ENCODE measurements at places on chromosomes 12 and 14. TPM values are rescaled to one million over a fixed set of nuclear protein-coding genes. Genes with fewer than 3 reads are reported as not detected.

The GARIN6 gene
- not detected for total RNA-seq

The RHEBL1 gene
- 7.9 TPM for total RNA-seq

The CLEC9A gene
- total RNA-seq: 0.18 TPM

The SLC16A7 gene
- total RNA-seq: 37.8 TPM

- no peaks in the 10 kb centered on the region for H3K4me1 ChIP-seq
- H3K27me3 ChIP-seq: peaks cover 16% of the 10 kb centered on the region
- H3K4me3 ChIP-seq: no peak overlapping the region
- H3K27ac ChIP-seq: no peak overlapping the region
- DNase-seq: no peak
- H3K36me3 ChIP-seq: no peaks in the 10 kb centered on the region
Observed at GRCh38 chr14:69291891-69292561, 32.1 kb downstream of the GALNT16 start.

DNA sequence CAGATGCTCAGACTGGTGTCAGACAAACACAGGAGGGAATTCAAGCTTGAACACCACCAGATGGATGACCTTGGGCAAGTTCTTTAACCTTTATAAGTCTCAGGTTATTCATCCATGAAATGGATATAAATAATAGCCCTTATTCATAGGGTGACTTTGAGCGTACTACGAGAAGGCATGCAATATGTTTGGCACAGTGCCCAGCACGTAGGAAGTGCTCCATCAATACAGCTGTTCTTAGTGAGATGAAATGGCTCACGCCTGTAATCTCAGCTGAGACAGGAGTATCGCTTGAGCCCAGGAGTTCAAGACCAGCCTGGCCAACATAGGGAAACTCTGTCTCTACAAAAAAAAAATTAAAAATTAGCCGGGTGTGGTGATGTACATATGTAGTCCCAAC is 84.8 kb upstream of the FICD start:
- no peaks in the 10 kb centered on the region for H3K36me3 ChIP-seq
- no peak for DNase-seq
- H3K27ac ChIP-seq: no peak overlapping the region

- H3K27ac ChIP-seq: no peak overlapping the region
- no peaks in the 10 kb centered on the region for H3K36me3 ChIP-seq
- no peaks in the 10 kb centered on the region for H3K27me3 ChIP-seq
- no peaks in the 10 kb centered on the region for H3K4me1 ChIP-seq
- H3K4me3 ChIP-seq: no peak overlapping the region
Observed at GRCh38 chr12:129870796-129871195, 33.0 kb downstream of the TMEM132D start.

DNA sequence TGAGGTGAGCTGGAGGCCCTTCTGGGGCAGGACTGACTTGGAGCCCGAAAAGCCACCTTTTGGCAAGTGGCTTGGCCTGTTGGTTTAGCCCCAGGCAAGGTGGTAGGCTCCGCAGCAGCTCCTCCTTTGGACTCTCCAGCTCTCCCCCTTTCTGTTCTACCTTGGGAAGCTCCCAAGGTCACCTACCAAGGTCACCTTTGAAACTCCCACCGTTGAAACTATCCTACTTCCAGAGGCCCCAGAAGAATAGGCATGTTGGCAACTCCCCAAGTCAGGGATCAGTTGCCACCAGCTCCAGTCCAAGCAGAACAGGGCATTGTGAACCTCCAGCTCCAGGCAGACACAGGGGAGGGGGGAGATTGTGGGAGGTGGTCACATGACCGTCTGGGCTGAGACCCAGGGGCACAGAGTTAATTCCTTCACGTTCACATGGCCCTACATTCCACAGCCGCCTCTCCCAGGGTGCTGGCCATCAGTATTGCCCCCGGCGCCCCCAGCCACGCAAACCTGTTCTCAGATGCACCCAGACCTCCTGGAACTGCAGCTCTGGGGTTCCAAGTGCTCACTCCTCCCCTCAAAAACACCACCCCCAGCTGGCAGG is 14.4 kb downstream of the IRF2BPL start:
- H3K36me3 ChIP-seq: no peaks in the 10 kb centered on the region
- peaks cover 25% of the 10 kb centered on the region for H3K4me1 ChIP-seq
- no peak for DNase-seq
- H3K27ac ChIP-seq: no peak overlapping the region

DNA sequence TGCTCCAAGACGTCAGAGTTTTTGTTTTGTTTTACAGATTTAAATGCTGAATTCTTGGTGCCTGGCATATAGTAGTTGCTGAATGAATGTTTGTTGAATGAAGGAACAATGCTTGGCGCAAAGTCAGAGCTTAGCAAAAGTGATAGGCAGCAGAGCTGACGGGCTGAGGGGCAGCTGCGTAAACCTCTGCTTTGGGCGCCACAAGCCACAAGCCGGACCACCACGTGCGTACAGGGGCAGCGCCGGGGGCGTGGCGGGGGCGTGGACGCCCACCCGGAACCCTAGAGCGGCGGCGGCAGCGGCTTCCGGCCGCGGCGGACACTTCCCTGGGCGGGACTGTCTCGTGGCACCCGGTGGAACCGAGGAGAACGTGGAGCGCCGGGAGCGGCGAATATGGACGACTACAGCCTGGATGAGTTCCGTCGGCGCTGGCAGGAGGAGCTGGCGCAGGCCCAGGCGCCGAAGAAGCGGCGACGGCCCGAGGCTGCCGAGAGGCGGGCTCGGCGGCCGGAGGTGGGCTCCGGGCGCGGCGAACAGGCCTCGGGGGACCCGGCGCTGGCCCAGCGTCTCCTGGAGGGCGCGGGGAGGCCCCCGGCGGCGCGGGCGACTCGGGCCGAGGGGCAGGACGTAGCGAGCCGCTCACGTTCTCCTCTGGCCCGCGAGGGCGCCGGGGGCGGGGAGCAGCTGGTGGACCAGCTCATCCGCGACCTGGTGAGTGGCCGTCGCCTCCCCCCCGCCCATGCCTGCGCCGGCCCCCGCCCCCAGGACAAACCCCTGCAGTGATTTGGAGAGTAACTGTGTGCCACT is at the start of gene FBXW8:
Gene FBXW8, plus strand, starts transcription at position 306 of the 807 bp plus-strand sequence. Its CDS starts 88 bp downstream, at position 394.
- peaks cover 14% of the 10 kb centered on the region for H3K4me1 ChIP-seq
- peak within 1 kb of the TSS; percentile 90 for H3K4me3 ChIP-seq
- H3K27me3 ChIP-seq: peaks cover 4% of the 10 kb centered on the region
- no peaks in the 10 kb centered on the region for H3K36me3 ChIP-seq
- peak; percentile 36 for DNase-seq
- H3K27ac ChIP-seq: peak within 1 kb of the TSS; percentile 62

- H3K4me1 ChIP-seq: peaks cover 9% of the 10 kb centered on the region
- peak overlapping the region; percentile 47 for H3K27ac ChIP-seq
- peaks cover 10% of the 10 kb centered on the region for H3K27me3 ChIP-seq
- DNase-seq: peak; percentile 24
Observed at GRCh38 chr12:52119398-52120254, 40.1 kb downstream of the SMIM41 start.

DNA sequence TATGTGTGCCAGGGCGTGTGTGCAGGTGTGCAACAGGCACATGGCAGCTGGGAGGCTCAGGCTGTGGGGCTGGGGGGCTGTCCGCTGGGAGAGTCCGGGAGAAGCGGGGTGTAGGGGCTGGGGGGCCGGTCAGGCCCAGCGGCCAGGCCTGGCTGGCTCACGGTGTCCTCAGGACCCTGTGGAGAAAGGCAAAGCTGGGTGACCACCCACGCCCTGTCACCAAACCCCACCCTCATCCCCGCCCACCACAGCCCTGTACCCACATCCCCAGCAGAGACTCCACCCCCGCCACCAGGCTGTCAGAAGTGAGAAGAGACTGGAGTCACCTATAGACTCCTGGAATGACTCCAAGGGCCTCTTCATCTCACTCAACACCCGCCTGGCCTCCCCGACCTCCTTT is 85.3 kb downstream of the SCARB1 start:
- H3K36me3 ChIP-seq: no peaks in the 10 kb centered on the region
- DNase-seq: no peak
- H3K27me3 ChIP-seq: no peaks in the 10 kb centered on the region
- no peak overlapping the region for H3K27ac ChIP-seq

- DNase-seq: no peak
- peaks cover 8% of the 10 kb centered on the region for H3K4me1 ChIP-seq
- no peak overlapping the region for H3K4me3 ChIP-seq
- H3K27ac ChIP-seq: peak overlapping the region; percentile 19
- H3K36me3 ChIP-seq: peaks cover 8% of the 10 kb centered on the region
- H3K27me3 ChIP-seq: no peaks in the 10 kb centered on the region
Observed at GRCh38 chr12:122130150-122130549, 43.9 kb downstream of the IL31 start.

DNA sequence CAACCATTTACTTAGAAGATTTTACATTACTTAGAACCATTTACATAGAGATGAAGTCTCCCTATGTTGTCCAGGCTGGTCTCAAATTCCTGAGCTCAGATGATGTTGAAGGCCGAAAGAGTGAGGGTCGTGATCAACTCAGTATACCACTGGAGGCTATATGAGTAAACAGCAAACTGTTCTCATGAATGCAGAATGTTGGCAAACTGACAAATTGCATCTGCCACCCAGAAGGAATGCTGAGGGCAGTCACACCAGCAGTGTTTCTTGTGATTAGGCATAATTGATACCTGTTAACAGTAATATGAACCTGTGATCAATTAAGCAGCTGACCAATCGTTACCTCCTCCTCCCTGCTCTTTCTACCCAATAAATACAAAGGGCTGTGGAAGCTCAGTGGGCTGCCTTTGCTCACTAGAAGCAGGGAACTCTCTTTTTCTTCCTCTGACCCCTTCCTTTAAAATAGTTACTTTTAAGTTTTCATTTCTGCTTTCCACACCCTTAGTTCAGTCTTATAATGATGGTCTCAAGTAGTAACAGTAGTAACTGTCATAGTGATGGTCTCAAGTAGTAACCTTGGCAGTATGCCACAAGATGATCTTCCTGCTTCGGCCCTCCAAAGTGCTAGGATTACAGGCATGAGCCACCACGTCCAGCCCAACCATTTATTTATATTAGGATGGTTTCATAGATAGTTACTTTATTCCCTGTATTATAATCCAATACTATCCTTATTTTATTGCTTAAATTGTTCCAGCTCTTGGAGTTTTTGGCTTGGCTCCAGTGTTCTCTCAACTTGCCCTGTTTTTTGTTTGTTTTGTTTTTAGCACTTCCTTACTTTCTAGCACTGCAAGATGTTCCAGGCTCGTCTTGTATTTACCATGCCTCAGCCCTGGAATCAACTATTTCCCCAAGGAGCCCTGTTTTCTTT is 25.8 kb downstream of the LIMA1 start:
- no peak overlapping the region for H3K27ac ChIP-seq
- DNase-seq: no peak
- no peaks in the 10 kb centered on the region for H3K36me3 ChIP-seq
- peaks cover 2% of the 10 kb centered on the region for H3K4me1 ChIP-seq
- H3K27me3 ChIP-seq: no peaks in the 10 kb centered on the region

GRCh38 chr12:110198386-110198785 is 74.2 kb downstream of the IFT81 start:
- H3K27ac ChIP-seq: no peak overlapping the region
- no peak overlapping the region for H3K4me3 ChIP-seq
- DNase-seq: no peak
- no peaks in the 10 kb centered on the region for H3K27me3 ChIP-seq
- peaks cover 7% of the 10 kb centered on the region for H3K4me1 ChIP-seq

- no peaks in the 10 kb centered on the region for H3K27me3 ChIP-seq
- no peaks in the 10 kb centered on the region for H3K36me3 ChIP-seq
- no peak overlapping the region for H3K27ac ChIP-seq
- H3K4me3 ChIP-seq: no peak overlapping the region
- H3K4me1 ChIP-seq: no peaks in the 10 kb centered on the region
Observed at GRCh38 chr12:125028106-125028505, 34.7 kb downstream of the BRI3BP start.

GRCh38 chr12:121330692-121331091 is 21.5 kb downstream of the ANAPC5 start:
- H3K27me3 ChIP-seq: no peaks in the 10 kb centered on the region
- no peak overlapping the region for H3K27ac ChIP-seq
- peaks cover 3% of the 10 kb centered on the region for H3K4me1 ChIP-seq
- no peak overlapping the region for H3K4me3 ChIP-seq
- no peak for DNase-seq

- H3K36me3 ChIP-seq: peaks cover 4% of the 10 kb centered on the region
- H3K4me3 ChIP-seq: no peak overlapping the region
- no peak overlapping the region for H3K27ac ChIP-seq
- peaks cover 22% of the 10 kb centered on the region for H3K27me3 ChIP-seq
Observed at GRCh38 chr12:109679501-109680263, 33.9 kb upstream of the FAM222A start.

DNA sequence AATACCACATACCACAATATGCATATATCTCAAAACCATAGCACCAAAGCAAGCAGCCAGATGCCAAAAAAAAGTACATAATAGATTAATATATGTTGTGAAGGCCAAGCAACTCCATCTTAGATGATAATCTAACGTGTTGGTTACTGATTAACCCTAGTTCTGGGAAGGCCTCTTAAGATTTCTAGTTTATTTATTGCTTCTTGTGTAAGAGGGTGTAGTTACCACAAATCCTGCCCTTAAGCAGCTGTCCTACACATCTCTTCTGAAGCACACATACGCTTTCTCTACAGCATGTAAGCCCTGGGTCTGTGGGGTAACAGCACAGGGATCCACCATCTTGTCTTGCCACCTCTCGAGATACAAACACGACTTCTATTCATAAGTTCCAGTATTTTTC is 236.8 kb upstream of the AVPR1A start:
- no peaks in the 10 kb centered on the region for H3K36me3 ChIP-seq
- H3K4me3 ChIP-seq: no peak overlapping the region
- H3K4me1 ChIP-seq: no peaks in the 10 kb centered on the region
- no peak overlapping the region for H3K27ac ChIP-seq
- no peak for DNase-seq

DNA sequence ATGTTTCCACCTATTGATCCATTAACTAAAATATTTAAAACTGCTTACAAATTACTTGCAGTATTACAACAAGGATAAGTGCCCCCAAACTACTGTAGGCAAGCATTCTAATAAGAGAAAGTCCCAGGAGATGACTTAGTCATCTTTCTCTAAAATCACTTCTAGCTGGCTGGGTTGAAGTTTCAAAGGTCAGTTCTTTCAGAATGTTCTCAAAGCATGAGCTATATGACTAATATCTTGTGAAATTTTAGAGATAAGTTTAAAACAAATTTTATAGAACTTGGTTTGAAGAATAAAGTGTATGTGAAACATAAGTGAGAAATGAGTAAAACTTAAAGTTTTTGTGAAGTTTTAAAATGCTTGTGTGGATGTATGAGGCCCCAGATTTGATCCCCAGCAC is 24.3 kb upstream of the OR6J1 start:
- H3K4me1 ChIP-seq: no peaks in the 10 kb centered on the region
- H3K27ac ChIP-seq: no peak overlapping the region
- no peak overlapping the region for H3K4me3 ChIP-seq
- H3K36me3 ChIP-seq: peaks cover 2% of the 10 kb centered on the region

DNA sequence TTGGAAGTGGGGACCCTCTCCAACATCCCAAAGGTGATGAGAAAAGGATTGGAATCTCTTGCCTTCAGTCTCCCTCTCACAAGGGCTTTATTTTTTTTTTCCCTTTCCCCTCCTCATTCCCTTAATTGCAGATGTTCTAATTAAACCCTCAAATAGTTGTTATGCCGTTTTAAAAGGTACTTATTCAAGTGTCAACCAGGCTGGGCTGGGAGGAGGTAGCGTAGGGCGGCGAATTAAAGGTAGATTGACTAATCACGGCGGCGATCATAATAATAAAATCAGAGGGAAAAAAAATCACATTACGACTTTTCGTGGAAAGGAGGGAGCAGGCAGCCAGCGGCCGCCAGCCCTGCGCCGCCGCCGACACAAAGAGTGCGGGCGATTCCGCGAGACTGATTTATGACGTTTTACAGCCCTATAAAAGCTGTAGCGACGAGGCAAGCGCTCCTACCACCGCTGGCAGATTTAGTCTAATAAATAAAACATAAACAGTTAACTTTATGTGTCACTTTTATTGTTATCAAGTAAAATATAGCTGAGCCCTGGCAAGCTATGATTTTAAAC is 1.7 kb upstream of the HOXC4 start:
- no peak for DNase-seq
- H3K4me1 ChIP-seq: peaks cover 29% of the 10 kb centered on the region
- H3K27me3 ChIP-seq: peaks cover 94% of the 10 kb centered on the region
- no peak overlapping the region for H3K4me3 ChIP-seq

Measured in T-helper 17 cell (primary cell).